Ovary (tissue), 10 donors: ENCODE measurements at places on chromosomes 3 and 15. TPM values are rescaled to one million over a fixed set of nuclear protein-coding genes. Genes with fewer than 3 reads are reported as not detected.
A peak's percentile ranks its signal among the peaks of the same experiment; 100 is the strongest.

- peaks cover 4% of the 10 kb centered on the region for H3K4me1 ChIP-seq
- peak; percentile 85 for DNase-seq
- H3K4me3 ChIP-seq: peak within 1 kb of the TSS; percentile 76
- no peaks in the 10 kb centered on the region for H3K36me3 ChIP-seq
- no peaks in the 10 kb centered on the region for H3K27me3 ChIP-seq
- peak within 1 kb of the TSS; percentile 85 for H3K27ac ChIP-seq
These were observed at the start of gene PDZRN3 for GRCh38 chr3:73624821-73625665. Gene PDZRN3 (minus strand): TSS chr3:73624941.

GRCh38 chr3:46208167-46208704 lies at the start of gene CCR1:
Gene CCR1 (minus strand): TSS chr3:46208313. CDS start chr3:46204313, 4,000 bp downstream.
- no peaks in the 10 kb centered on the region for H3K36me3 ChIP-seq
- H3K4me3 ChIP-seq: no peak within 1 kb of the TSS
- H3K27me3 ChIP-seq: no peaks in the 10 kb centered on the region
- no peaks in the 10 kb centered on the region for H3K4me1 ChIP-seq
- H3K27ac ChIP-seq: no peak within 1 kb of the TSS

Gene GLDN
- total RNA-seq: 2.2 TPM

DNA sequence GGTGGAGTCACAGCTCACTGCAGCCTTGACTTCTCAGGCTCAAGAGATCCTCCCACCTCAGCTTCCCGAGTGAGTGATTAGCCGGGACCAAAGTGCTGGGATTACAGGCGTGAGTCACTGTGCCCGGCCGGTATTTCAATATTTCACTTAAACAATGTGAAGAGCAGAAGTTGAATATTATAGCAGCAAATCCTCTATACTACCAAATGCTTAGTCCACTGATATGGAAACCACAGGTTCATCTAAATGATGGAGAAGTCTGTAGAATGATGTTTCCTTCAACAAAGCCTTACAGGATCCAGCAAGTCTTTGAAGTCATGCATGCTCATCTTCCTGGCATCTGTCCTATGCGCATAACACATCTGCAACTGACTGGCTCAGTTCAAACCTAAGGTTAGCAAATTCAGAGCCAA lies 20.3 kb upstream of the UACA start:
- DNase-seq: no peak
- H3K36me3 ChIP-seq: no peaks in the 10 kb centered on the region
- no peaks in the 10 kb centered on the region for H3K27me3 ChIP-seq
- no peak overlapping the region for H3K27ac ChIP-seq
- H3K4me1 ChIP-seq: no peaks in the 10 kb centered on the region

Gene ITGB5
- total RNA-seq: 47.6 TPM

Gene TMC3
- not detected for total RNA-seq

- H3K36me3 ChIP-seq: no peaks in the 10 kb centered on the region
- DNase-seq: no peak
- H3K4me1 ChIP-seq: peaks cover 2% of the 10 kb centered on the region
- no peak overlapping the region for H3K4me3 ChIP-seq
These were observed 326.3 kb upstream of the ICE2 start for GRCh38 chr15:60804986-60805949.

- no peak overlapping the region for H3K27ac ChIP-seq
- no peaks in the 10 kb centered on the region for H3K27me3 ChIP-seq
- no peaks in the 10 kb centered on the region for H3K36me3 ChIP-seq
- H3K4me3 ChIP-seq: no peak overlapping the region
These were observed 288.9 kb downstream of the SHQ1 start for GRCh38 chr3:72559385-72559784.

GRCh38 chr15:62558640-62559380 lies 393.7 kb upstream of the C2CD4B start:
- peaks cover 5% of the 10 kb centered on the region for H3K4me1 ChIP-seq
- H3K36me3 ChIP-seq: no peaks in the 10 kb centered on the region
- no peak overlapping the region for H3K4me3 ChIP-seq
- H3K27ac ChIP-seq: no peak overlapping the region
- DNase-seq: peak; percentile 51

Gene CCK
- not detected for total RNA-seq

Gene LSAMP
- total RNA-seq: 8.6 TPM

- no peaks in the 10 kb centered on the region for H3K4me1 ChIP-seq
- H3K36me3 ChIP-seq: no peaks in the 10 kb centered on the region
- H3K27me3 ChIP-seq: no peaks in the 10 kb centered on the region
- H3K4me3 ChIP-seq: no peak overlapping the region
These were observed 27.0 kb upstream of the CSPG5 start for GRCh38 chr3:47605652-47606051.

DNA sequence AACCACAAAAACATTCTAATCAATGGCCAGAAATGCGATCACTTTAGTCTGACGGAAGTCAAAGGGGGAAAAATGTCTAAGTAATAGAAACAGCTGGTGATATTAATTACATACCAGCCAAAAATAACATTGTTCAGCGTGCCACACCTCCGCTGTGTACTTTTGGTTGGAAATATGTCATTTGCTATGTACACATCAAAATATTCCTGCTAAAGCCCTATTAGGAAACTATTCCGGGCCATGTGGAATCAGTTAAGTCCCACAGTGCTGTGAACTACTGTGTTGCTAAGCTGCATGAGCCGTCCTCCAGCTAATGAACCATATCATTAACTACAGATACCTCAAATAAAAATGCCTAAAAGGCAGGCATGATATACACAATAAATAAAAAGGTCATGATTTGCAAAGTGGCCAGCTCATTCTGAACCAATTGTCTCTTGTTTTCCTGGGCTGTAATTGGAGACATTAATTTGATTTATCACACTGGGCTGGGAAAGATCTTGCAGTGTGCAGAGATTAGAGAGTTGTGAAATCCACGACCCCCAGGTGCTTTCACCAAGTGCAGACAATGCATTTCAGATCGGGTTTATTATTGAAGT lies 200.5 kb upstream of the LRTM1 start:
- H3K4me1 ChIP-seq: no peaks in the 10 kb centered on the region
- no peaks in the 10 kb centered on the region for H3K36me3 ChIP-seq
- H3K4me3 ChIP-seq: no peak overlapping the region
- DNase-seq: no peak
- H3K27me3 ChIP-seq: no peaks in the 10 kb centered on the region
- H3K27ac ChIP-seq: no peak overlapping the region

Gene DOCK3
- total RNA-seq: 0.17 TPM

DNA sequence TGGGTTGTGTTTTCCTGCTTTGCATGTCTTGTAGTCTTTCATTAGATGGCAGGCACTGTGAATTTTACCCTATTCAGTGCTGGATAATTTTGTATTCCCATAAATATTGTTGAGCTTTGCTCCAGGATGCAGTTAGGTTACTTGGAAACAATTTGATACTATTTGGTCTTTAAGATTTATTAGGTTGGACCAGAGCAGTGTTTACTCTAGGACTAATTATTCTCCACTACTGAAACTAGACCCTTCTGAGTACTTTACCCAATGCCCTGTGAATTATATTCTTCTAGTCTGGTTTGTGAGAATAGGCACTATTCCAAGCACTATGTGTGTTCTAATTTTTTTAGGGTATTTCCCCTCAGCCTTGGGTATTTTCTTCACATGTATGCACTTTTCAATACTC lies 37.8 kb upstream of the TASOR start:
- no peak for DNase-seq
- no peak overlapping the region for H3K4me3 ChIP-seq
- no peaks in the 10 kb centered on the region for H3K27me3 ChIP-seq

- H3K4me3 ChIP-seq: no peak overlapping the region
- no peaks in the 10 kb centered on the region for H3K4me1 ChIP-seq
- DNase-seq: no peak
- H3K27me3 ChIP-seq: no peaks in the 10 kb centered on the region
These were observed 29.6 kb downstream of the GADL1 start for GRCh38 chr3:30864836-30865235.

Gene WNT5A
- 13.1 TPM for total RNA-seq

DNA sequence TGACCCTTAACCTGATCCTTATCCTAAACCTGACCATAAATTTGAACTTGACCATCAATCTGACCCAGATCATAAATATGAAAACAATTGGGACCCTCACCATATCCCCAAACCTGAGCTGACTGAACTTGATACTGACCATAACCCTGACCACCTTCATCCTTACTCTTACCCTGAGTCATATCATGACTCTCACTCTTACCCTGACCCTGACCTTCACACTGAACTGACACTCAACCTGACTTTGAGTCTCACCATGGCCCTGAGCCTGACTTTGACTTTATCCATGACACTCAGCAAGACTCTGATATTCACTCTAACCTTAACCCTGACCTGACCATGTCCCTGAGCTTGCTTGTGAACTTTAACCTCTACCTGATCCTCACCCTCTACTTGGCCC lies 34.3 kb upstream of the SLC25A26 start:
- H3K4me1 ChIP-seq: no peaks in the 10 kb centered on the region
- DNase-seq: no peak
- H3K27me3 ChIP-seq: no peaks in the 10 kb centered on the region
- H3K36me3 ChIP-seq: no peaks in the 10 kb centered on the region
- H3K4me3 ChIP-seq: no peak overlapping the region

- DNase-seq: no peak
- H3K4me3 ChIP-seq: peak overlapping the region; percentile 40
- H3K27me3 ChIP-seq: no peaks in the 10 kb centered on the region
- H3K36me3 ChIP-seq: no peaks in the 10 kb centered on the region
- H3K27ac ChIP-seq: no peak overlapping the region
These were observed 152.9 kb upstream of the GOLIM4 start for GRCh38 chr3:168248383-168249204.

DNA sequence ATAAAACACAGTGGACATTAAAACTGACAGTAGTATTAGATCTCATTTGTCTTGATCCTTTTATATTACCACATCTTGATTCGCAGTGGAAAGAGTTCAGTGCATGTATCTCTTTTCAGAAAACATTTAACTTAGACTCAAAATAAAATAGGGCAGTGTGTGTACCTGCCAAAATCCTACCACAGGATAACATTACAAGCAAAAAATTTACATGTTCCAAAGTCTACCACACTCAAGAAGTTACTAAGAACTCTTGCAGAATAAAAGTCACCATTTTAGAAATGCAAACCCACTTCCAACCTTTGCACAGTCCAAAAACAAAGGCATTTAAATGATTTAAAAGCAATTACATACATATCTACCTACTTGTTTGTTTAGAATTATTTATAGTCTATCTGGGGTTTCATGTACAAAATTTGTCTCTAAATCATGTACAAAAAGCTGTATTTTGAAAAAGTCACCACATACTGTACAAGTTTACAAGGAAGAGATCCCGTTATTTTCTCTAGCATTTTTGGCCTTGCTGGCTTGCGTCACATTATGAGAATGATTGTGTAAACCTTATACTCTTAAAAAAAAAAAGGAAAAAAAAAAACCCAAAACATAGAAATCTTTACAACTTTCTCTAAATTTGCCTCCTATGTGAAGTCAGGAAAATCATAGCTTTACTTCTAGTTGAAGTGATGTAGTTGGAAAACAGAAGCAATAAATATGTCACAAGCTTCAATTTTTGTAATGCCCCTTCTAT lies 153.8 kb downstream of the ADAM10 start:
- no peaks in the 10 kb centered on the region for H3K4me1 ChIP-seq
- no peaks in the 10 kb centered on the region for H3K27me3 ChIP-seq
- no peak overlapping the region for H3K27ac ChIP-seq

DNA sequence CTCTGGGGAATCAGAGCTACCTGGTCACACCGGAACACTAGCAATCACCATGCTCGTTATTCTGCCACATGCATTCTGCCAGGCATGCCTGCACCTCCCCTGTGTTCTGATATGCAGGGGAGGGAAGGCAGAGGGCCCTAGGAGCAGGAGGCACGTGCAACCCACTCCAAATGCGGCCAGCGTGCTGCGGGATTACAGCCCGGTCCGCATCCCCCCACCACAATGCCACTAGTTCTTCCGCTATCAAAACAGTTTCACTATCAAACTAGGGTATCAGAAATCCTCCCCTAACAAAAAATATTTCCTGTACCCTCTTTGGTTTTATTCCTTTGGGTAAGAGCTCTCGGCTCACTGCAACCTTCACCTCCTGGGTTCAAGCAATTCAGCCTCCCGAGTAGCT lies 223.2 kb upstream of the IGF1R start:
- H3K4me3 ChIP-seq: no peak overlapping the region
- no peaks in the 10 kb centered on the region for H3K36me3 ChIP-seq
- peaks cover 3% of the 10 kb centered on the region for H3K4me1 ChIP-seq
- no peaks in the 10 kb centered on the region for H3K27me3 ChIP-seq
- no peak for DNase-seq
- no peak overlapping the region for H3K27ac ChIP-seq

DNA sequence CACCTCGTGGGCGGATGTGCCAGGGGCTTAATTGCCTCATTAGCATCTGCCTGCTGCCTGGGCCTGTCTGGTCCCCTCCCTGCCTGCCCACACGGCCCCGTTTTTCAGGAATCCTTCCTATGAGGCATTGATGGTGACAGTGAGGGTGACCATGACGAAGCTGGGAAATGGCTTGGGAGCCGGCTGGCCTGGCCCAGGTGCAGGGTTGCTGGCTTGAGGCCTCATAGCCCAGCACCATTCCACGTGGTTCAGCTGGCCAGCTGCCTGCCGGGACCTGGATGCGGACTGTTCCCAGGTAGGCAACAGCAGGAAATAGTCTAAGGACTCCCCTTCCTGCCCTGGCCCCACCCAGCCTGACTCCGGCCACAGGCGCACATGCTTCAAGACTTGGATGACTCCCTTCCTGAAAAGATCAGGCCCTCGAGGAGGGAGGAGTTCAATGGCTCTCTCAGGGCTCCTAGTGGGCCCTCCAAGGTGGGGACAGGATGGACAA lies 8.9 kb upstream of the DUSP7 start:
- no peaks in the 10 kb centered on the region for H3K27me3 ChIP-seq
- H3K27ac ChIP-seq: no peak overlapping the region
- no peaks in the 10 kb centered on the region for H3K4me1 ChIP-seq

Gene ABI3BP
- 84.1 TPM for total RNA-seq

- H3K4me3 ChIP-seq: no peak overlapping the region
- H3K27ac ChIP-seq: no peak overlapping the region
- no peaks in the 10 kb centered on the region for H3K4me1 ChIP-seq
- no peak for DNase-seq
- no peaks in the 10 kb centered on the region for H3K36me3 ChIP-seq
- H3K27me3 ChIP-seq: no peaks in the 10 kb centered on the region
These were observed 129.2 kb downstream of the FAM43A start for GRCh38 chr3:194814878-194815357.

- no peak overlapping the region for H3K4me3 ChIP-seq
- no peaks in the 10 kb centered on the region for H3K36me3 ChIP-seq
- H3K27me3 ChIP-seq: no peaks in the 10 kb centered on the region
- no peak for DNase-seq
- no peak overlapping the region for H3K27ac ChIP-seq
- peaks cover 4% of the 10 kb centered on the region for H3K4me1 ChIP-seq
These were observed 30.1 kb downstream of the CFAP161 start for GRCh38 chr15:81163961-81164800.

GRCh38 chr3:64561325-64561843 lies 126.4 kb downstream of the ADAMTS9 start:
- peak overlapping the region; percentile 68 for H3K27ac ChIP-seq
- peak overlapping the region; percentile 51 for H3K4me3 ChIP-seq

Gene ABHD14A
- total RNA-seq: 27.4 TPM

Gene GABRA5
- total RNA-seq: not detected

DNA sequence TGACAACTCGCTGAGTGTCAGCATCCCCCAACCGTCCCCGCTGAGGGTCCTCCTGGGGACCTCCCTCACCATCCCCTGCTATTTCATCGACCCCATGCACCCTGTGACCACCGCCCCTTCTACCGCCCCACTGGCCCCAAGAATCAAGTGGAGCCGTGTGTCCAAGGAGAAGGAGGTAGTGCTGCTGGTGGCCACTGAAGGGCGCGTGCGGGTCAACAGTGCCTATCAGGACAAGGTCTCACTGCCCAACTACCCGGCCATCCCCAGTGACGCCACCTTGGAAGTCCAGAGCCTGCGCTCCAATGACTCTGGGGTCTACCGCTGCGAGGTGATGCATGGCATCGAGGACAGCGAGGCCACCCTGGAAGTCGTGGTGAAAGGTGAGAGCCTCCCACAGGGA lies 35.4 kb downstream of the ACAN start:
- H3K4me1 ChIP-seq: no peaks in the 10 kb centered on the region
- H3K4me3 ChIP-seq: no peak overlapping the region
- no peaks in the 10 kb centered on the region for H3K36me3 ChIP-seq
- no peaks in the 10 kb centered on the region for H3K27me3 ChIP-seq
- no peak overlapping the region for H3K27ac ChIP-seq
- no peak for DNase-seq
